ENCODE measurements at places on chromosomes 11 and 22. TPM values are rescaled to one million over a fixed set of nuclear protein-coding genes. Genes with fewer than 3 reads are reported as not detected.

GRCh38 chr11:11584530-11584810, 37.3 kb downstream of the GALNT18 start:
- DNase-seq = no peak

- no peak for DNase-seq
Observed at GRCh38 chr11:118010738-118011461, 24.7 kb downstream of the IL10RA start.

DNA sequence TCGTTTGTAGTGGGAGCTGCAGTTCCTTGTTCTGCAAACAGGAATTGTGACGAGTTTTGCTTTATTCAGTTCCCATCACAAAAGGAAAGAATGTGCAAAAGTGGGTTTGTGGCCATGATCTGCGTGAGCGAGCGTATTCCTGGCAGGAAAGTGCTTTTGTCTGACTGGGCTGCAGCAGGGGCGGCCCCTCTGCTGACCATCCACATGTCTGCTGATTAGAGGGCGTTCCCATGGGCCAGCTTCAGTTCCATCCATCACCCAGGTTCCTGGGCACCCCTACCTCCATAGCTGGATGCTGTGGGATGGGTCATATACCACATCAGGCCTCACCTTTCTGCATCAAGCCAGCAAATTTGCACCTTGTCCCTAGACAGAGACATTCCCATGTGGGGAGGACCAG, 28.9 kb upstream of the GAL start:
- no peak for DNase-seq

- no peak for DNase-seq
Observed at GRCh38 chr11:9210224-9210921, 54.8 kb downstream of the DENND5A start.

DNA sequence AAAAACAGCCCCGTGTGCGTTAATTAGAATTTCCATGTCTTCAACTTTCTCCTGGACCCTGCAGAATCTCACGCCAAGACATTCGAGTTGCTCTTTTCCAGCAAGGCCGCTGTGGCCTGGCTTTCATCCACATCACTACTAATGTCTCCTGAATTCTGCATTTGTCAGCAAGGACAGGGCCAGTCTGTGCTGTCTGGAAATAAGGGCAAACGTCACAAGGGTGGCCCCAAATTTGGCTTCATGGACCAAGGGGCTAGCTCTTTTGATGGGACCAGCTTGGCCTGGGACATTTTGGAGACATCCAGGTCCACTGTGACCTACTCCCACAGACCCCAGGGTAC, 33.4 kb downstream of the KCNQ1OT1 start:
- no peak for DNase-seq

GRCh38 chr22:20028855-20029549, 8.1 kb downstream of the TANGO2 start:
- no peak for DNase-seq

- no peak for DNase-seq
Observed at GRCh38 chr22:29053048-29053702, 8.5 kb downstream of the C22orf31 start.

- no peak for DNase-seq
Observed at GRCh38 chr22:45565973-45566372, 63.3 kb downstream of the FBLN1 start.

GRCh38 chr11:105774899-105775298, 165.0 kb downstream of the GRIA4 start:
- DNase-seq = no peak

DNA sequence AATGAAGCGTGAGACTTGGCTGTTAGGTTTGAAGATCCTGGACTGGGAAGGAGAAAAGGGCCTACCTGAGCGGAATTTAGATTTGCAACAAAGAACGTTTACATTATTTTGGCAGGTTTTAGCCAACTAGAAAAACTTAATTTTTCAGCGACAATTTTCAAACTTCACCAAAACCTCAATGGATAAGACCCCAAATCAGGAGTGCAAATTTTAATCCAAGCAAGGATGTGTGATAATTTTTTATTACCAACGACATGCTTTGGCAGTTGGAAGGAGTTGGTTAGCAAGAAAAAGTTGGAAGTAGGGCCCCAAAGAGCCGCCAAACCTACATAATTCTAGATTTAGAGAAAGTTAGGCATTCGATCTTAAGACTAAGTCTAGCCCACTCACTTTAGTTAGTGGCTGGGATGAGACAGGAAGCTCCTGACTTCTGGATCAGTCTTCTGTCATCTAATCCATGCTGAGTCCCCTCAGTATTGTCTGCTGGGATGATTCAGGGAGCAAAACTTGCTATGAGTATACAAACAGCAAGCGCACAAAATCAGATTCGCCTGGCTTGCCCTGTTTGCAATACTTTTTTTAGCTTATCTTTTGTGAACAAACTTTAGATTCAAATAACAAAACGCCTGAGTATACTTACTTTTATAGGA, 787 bp upstream of the RDX start:
- no peak for DNase-seq

DNA sequence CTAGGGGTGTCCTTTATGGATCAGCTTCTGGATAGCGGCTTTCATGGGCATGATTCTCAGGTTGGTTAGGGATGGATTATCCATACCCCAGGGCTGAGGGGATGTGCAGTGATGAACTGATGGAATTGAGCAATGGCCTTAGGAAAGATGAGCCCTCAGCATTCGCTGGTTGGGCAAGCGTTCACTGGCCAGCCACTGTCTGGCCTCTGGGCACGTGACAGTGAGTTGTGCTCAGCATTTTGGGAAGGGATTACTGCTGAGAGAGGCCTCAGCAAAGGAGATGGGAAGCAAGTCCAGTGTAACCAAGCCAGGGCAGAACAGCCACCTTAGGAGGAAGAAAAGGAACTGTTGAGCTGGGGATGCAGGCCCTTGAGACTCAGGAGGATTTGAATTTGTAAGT, 17.4 kb downstream of the UBASH3B start:
- DNase-seq = no peak

DNA sequence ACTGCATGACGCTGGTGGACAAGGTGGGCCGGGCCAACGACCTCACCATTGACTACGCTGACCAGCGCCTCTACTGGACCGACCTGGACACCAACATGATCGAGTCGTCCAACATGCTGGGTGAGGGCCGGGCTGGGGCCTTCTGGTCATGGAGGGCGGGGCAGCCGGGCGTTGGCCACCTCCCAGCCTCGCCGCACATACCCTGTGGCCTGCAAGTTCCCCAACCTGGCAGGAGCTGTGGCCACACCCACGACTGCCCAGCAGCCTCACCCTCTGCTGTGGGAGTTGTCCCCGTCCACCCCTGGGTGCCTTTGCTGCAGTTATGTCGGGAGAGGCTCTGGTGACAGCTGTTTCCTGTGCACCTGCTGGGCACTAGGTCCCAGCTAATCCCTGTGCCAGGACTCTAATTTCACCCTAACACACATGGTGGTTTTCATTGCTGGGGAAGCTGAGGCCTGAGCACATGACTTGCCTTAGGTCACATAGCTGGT, 49.0 kb upstream of the PPP6R3 start:
- DNase-seq = no peak

GRCh38 chr11:44521148-44521547, 44.3 kb upstream of the CD82 start:
- no peak for DNase-seq

DNA sequence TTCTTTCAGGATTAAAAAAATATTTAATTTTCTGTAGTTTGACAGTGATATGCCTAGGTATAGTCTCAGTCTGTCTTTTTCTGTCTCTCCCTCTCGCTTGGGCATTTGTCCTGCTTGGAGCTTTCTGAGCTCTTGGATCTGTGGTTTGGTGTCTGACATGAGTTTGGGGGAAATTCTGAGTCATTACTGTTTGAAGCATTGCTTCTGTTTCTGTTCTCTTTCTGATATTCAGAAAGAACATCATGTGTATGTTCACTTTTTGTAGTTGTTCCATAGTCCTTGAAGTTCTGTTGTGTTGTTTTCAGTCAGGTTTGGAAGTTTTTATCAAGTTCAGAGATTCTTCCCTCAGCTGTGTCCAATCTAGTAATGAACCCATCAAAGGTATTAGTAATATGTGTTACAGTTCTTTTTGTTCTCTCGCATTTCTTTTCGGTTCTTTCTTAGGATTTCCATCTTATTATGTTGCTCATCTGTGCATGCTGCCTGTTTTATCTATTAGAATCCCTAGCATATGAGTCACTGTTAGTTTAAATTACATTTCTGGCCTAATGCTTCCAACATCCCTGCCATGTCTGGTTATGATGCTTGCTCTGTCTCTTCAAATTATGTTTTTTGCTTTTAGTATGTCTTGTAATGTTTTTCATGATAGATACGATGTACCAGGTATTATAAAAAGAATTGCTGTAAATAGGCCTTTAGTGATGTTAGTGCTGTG, 48.4 kb downstream of the DDX10 start:
- DNase-seq = no peak

DNA sequence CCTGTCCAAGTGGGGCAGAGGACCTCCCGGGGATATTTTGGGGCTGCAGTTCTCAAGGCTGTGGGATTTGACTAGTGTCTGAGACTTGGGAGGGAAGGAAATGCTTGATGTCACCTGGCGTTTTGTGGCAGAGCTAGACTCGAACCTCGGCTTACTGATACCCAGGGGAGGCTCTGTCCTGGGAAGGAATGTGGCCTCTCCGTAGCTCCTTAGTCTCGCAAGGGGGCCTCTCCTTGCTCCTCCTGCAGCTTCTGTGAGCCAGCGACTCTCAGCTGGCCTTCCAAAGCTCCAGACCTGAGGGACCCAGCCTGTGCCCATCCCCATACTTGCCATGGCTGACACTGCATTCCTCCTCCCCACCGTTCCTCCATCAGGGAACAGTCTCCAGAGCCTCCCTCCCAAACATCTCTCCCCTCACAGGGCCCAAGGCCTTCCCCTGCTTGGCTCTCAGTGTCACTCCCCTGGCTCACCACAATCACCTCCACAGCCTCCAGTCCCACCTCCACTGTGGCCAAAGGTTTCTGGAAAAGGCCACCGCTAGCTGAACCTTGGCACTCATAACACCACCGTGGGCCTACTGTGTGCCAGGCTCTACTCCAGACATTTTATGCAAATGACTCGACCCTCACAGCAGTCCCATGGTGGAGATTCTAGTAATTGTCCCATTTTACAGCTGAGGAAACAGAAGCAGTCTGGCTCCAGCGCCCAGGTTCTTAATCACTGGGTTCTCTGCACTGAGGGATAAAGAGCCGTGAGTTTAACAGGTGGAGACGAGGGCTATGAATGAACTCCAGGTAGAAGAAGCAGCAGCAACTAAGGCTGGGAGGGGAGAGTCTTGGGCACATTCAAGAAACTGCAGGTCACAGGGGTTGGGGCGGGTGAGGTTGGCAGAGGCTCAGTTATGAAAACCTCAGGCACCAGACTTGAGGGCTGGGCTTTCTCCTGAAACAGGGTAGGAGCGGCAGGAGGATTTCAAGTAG, 12.1 kb downstream of the P2RY2 start:
- no peak for DNase-seq

- DNase-seq = no peak
Observed at GRCh38 chr22:23062616-23063538, 7.4 kb upstream of the GNAZ start.

DNA sequence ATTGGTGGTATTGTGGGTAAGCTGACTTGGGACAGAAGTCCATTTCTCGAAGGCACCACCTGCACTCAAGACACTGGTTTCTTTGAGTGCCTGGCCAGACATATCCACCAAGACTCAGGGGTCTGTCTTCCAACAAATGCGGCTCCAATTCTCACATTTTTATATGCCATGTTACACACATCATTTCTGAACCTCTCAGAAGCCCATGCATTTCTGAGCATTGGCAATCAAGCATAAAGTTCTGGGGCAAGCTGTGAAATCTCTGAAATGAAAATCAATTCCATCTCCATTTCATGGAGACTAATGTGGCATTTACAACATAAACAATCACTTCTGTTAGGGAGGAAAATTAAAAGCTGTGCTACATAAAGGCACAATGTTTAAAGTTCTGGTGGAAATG, 243.7 kb downstream of the KIRREL3 start:
- no peak for DNase-seq

- no peak for DNase-seq
Observed at GRCh38 chr22:44711241-44711560, 9.2 kb downstream of the PRR5 start.

DNA sequence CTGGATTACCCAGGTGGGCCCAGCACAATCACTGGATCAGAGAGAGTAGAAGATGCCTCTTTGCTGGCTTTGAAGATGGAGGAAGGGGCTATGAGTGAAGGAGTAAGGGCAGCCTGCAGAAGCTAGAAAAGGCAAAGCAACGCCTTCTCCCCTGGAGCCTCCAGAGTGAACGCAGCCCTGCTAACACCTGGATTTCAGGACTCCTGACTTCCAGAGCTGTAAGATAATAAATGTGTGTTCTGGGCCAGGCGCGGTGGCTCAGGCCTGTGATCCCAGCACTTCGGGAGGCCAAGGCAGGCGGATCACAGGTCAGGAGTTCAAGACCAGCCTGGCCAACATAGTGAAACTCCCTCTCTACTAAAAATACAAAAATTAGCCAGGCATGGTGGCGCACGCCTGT, 102.4 kb downstream of the MORC2 start:
- no peak for DNase-seq

DNA sequence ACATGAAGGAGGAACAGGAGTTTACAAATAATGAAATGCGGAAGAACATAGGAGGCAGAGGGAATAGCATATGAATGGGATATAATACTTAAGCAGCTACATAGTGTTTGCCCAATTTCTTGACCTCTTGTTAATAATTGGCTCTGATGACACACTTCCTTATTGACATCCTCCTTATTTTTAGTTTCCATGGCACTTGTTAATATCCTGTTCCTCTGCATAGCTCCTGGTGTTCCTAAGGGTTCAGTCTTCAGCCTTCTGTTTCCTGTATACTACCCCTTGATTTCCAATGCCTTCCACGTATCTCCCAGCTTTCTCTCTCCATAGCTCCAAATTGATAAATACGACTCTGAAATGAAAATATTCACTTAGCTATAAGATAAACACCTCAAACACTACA, 663.8 kb upstream of the API5 start:
- DNase-seq = no peak

DNA sequence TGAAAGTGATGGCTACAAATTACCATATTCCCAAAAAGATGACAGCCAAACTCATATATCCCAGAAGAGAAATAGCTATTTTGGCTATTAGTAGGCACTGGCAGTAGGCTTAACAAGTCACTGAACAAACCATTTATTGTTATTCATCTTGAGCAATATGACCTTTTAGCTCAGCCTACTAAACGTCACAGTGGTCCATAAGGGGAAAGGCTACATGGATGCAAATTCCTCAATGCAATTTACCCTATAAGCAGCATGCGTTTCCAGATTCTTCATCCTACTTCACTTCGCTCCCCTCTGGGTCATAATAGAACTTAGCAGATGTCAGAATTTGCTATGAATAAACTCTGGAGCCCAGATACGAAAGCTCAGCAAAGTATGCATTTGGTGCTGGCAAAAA, 114.0 kb downstream of the SIK3 start:
- DNase-seq = no peak

DNA sequence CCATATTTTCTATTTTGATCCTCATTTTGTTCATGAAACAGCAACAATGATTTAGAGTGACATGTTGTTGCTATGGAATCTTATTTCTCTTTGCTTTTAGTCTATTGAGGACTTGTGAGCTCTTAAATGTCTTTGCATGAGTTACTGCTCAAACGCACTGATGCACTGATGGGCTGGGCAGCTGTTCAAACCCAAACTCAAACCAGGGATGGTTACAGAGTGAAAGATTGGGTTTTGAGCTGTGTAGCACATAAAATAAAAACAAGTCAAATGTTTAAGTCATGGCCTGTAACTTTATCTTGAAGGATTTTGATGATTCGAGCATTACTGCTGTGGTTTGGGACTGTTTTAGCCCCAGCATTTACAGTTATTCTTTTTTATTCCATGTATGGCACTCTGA, 20.1 kb upstream of the NCAM1 start:
- DNase-seq = no peak

- DNase-seq = no peak
Observed at GRCh38 chr22:33812360-33812977, 107.8 kb downstream of the LARGE1 start.

Gene F2
- total RNA-seq = not detected

Gene OR2AT4
- total RNA-seq = not detected

Gene MAPK8IP2
- total RNA-seq = 0.62 TPM
